ENCODE measurements at places on chromosomes 11 and 22.

DNA sequence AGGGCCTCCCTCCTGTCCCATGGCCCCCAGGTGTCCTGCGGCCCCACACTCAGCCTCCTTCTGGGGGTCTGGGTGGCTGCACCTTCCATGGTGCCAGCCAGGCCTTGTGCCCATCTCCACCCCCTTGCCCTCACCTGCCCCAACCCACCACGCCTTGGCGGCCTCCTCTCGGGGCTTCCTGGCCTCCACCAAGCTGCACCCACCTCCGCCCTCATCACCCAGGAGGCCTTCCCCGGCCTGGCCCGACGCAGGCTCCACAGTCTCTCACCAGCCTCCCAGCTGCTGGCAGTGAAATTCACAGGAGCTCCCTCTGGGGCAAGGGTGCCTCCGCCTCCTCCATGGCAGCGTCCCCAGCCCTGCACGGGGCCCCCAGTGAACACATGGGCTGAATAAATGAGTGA, 35.9 kb upstream of the WNT7B start:
- DNase-seq, result no peak

DNA sequence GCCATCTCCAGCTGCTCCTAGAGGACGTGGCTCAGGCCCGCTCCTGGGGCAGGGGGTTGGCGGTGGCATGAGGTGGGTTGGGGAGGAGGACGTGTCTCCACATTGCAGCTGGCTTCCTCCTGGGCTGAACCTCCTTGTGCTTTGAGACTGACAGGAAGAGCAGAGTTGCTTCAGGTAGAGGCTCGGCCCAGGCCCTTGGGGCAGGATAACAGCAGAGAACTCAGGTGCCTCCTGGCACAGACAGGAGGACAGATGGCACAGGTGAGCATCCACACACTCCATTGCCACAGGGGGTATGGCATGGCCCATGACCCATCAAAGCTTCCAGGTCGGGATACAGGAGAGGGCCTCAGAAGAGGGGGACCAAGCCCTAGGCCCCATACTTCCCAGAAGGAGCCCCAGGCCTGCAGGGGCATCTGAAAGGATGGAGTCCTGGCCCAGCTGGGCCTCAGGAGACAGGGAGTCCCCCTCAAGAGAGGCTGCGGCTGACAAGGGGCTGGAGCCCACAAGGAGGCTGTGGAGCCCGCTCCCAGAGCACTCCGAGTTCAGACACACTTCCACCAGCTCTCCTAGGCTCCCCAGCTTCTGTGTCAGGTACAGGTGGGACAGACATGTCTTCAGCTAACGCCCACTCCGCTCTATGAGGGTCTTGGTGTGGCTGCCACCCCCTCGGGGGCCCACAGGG, 2.0 kb upstream of the KLHL35 start:
- no peak for DNase-seq

DNA sequence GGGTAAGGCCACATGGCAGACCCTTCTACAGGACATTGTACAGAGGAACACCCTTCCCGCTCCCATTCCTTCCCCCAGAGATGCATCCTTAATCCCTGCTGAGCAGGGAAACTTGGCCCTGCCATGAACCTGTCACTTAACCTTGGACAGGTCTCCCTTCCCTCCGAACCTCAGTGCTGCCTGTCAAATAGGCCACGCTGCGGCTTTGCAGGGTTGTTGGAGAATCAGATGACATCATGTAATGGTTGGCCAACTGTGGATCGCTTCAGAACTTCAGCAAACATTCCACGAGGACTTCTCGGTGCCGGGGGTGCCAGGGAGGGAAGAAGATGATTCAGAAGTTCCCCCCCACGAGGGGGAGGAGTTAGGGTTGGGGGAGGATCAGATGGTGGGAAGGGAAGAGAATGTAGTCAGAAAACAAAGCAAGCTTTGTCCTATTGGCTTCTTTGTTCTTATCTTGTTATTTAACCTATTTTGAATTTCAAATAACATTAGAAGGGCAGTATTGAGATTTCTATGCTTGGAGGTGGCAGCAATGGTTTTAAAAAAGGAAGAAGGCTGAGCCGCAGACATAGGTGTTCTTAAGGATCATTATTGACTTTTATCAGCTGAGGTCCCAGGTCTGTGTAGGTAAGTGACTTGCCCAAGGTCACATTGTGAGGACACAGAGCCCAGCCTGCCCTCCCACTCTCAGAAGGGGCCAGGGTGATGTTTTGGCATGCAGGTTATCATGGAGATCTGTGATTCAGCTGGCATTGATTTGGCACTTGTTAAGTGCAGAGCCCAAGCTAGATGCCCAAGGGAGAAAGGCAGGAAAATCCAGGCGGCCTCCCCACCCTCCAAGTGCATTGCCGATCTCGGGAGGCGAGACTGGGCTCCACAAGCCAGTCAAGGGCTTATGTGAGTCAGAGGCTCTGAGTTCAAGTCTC, 3.1 kb downstream of the CDC42EP1 start:
- DNase-seq, result no peak

- DNase-seq, result no peak
Observed at GRCh38 chr22:35611891-35612576, 5.1 kb downstream of the MB start.

DNA sequence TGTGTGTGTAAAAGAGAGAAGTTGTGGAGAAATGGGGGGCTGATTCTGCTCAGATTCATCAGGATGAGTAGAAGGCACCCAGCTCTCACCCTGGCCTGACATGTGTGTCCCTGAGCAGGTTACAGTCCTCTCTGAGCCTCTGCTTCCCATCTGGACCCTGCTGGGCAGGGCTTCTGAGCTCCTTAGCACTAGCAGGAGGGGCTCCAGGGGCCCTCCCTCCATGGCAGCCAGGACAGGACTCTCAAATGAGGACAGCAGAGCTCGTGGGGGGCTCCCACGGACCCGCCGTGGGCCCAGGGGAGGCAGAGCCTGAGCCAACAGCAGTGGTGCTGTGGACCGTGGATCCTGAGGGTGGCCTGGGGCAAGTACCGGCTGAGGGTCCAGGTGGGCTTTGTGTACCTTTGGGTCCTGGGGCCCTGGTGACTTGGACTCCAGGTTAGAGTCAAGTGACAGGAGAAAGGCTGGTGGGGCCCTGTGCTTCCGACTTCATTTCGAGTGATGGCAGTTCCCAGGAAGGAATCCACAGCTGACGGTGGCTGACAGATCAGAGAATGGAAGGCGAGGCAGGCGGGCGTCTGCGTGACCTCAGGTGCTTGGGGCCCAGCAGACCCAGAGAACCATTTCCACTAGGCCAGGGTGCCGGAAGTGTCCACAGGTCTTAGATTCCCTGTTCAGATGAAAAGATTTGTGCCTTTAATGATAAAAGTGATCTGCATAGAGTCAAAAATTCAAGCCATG, 21.9 kb downstream of the NEAT1 start:
- DNase-seq, result no peak

- peak; percentile 84 for DNase-seq
Observed at GRCh38 chr11:57792060-57792541, 30.5 kb downstream of the CTNND1 start.

- no peak for DNase-seq
Observed at GRCh38 chr11:35335226-35335625, 84.1 kb downstream of the SLC1A2 start.

GRCh38 chr11:18332891-18333290, 10.5 kb downstream of the GTF2H1 start:
- no peak for DNase-seq

GRCh38 chr11:22583963-22584492, 41.6 kb downstream of the FANCF start:
- no peak for DNase-seq

- DNase-seq, result no peak
Observed at GRCh38 chr22:37349043-37349814, 66.9 kb downstream of the CYTH4 start.

DNA sequence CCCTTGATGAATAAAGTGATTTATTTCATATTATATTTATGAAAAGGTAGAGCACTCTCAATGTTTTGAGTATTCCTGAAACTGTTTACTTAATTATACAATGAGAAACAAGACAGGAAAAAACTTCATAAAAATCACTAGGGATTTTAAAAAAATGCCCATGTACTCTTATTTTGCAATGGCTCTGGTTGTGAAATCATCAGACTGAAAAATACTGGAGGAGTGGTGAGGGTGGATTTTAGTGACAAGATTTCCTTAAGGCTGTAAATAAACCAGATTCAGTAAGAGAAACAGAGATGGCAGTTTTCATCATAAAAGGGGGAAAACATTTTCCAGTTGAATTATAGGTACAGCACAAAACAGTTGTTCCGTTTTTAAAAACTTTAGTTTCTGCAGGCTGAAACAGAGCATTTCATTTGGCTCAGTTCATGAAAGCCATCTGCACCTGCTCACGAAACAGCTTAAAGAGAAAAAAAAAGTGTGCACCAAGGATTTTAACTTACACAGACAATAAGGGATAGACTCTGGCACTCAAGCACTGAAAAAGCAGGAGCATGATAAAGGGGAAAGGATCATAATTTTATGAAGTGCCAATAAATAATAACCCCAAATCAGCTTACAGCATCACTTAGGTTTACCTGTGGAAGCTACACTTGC, 100.7 kb downstream of the MAML2 start:
- no peak for DNase-seq

- DNase-seq, result no peak
Observed at GRCh38 chr22:29617922-29618629, 14.6 kb downstream of the NF2 start.

- no peak for DNase-seq
Observed at GRCh38 chr11:78419327-78419726, 1.7 kb upstream of the GAB2 start.

DNA sequence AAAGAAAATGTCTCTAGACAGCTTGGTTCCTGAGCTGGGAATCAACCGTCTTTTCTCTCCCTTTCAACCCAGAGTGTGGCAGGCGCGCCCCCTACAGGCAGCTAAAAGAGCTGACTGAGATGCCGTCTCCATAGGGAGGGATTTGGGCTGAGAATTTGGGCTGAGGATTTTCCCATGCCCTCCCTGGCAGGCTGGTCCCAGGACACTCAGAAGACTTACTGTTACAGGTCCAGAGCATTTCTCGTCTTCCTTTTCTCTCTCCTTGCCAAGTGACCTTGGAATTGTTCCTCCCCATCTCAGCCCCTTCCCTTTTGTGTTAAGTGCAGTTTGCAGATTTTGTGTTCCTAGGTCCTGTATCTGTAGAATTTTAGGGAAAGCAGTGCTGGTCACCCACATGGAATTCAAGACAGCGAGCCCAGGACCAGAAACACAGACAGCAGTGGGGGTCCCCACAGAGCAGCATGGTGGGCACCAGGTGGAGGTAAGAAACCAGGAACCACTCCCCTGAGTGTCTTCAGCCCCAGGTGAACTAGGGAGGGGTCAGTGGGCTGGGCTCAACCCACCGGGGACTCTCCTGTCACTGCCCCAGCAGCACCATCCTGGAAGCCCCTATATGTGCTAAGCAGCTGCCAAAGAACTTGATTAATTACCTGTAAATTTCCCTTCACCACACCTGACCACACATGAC, 9.9 kb upstream of the IGLL5 start:
- peak; percentile 74 for DNase-seq

DNA sequence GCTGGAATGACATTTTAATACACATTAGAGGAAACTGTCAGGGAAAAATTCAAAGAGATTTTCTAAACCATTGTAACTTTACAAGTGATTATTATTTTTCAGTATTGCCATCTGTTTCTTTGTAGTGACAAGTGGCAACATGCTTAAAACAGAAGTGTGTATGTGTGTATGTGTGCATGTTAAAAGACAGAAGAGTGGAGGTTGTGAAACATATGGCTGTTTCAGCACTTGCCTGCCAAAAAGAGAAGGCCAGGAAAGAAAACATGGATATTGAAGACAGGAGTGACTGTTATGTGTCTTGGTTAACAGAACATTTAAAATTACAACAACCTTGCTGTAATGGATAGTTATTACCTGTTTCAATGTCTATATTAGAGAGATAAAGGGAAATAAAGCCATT, 24.3 kb upstream of the VWA5A start:
- DNase-seq, result no peak

GRCh38 chr11:36196411-36196998, 92.7 kb downstream of the COMMD9 start:
- no peak for DNase-seq

DNA sequence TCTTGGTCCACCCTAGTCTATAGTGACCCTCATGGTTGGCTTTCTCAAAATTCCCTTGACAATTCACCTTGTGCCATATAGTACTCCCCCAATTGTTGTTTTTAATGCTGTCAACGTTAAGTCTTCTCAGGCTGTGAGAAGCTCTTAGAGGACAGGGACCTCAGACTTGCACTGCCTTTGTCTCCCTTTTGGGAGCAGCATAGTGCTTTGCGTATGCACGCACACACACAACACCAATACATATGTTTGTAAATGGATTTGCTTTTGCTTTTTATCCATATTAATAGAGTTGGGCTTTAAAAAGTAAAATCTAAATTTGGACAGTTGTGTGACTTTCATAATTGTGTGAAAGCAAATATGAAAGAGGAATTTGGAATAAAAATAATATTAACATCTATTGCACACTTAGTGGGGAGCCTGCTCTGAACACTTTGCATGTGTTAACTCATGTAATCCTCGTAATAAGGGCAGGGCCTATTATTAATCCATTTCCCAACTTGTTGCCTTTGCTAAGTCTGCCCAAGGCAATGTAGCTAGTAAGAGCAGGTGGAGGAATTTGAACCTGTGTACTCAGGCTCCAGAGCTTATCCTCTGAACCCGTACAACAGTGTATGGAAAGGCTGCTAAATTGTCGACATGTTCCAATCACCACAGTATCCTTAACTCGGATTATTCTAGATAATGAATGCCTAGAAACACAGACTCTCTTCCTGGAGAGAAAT, 257.7 kb upstream of the NARS2 start:
- no peak for DNase-seq

All from activated CD4-positive, alpha-beta T cell treated with anti-CD3 and anti-CD28 coated beads for 4 hours (primary cell).